Erythroblast (primary cell): ENCODE measurements at places on chromosomes 3 and 15.
A peak's percentile ranks its signal among the peaks of the same experiment; 100 is the strongest.

- no peak for DNase-seq
These were observed 21.4 kb upstream of the CSPG4 start for GRCh38 chr15:75733761-75734651.

GRCh38 chr3:61774279-61774890, 213.0 kb downstream of the PTPRG start:
- no peak for DNase-seq

DNA sequence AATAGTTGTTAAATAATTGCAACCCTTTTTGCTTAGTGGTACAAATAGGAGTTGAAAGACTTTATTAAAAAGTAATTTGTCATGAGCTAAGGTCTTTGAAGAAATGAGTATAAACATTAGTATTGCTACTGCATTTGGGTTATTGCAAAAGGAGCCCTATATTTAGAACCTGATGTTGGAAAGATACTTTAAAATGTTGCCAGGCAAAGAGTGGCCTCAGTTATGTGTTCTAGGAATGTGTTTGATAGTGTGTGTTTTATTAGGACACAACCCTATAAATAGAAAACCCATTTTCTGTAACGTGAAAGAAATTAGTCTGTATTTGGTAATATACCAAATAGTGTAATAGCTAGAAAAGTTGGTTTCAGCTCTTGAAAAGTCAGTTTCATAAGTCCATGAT, 10.7 kb downstream of the VPS8 start:
- no peak for DNase-seq

DNA sequence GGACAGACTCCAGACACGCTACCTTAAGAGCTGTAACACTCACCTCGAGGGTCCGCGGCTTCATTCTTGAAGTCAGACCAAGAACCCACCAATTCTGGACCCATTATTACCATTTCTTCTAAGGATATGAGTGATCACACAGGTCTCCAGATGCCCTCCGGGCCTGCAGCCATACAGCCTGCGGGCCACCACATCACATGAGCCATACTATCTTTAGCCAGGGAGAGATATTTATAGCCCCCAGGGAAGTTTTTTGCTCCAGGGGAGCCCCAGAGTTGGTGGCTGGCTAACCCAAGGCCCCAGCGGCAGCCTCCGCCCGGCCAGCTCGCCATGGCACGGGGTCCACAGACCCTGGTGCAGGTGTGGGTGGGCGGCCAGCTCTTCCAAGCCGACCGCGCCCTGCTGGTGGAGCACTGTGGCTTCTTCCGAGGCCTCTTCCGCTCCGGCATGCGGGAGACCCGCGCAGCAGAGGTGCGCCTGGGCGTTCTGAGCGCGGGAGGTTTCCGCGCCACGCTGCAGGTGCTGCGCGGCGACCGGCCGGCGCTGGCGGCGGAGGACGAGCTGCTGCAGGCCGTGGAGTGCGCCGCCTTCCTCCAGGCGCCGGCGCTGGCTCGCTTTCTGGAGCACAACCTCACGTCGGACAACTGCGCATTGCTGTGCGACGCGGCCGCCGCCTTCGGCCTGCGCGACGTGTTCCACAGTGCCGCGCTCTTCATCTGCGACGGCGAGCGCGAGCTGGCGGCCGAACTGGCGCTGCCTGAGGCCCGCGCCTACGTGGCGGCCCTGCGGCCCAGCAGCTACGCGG, at the start of gene KBTBD13:
KBTBD13 (plus strand) TSS at position 261 of the 805 bp plus-strand sequence; CDS start at position 331, 70 bp downstream.
- no peak for DNase-seq

GRCh38 chr3:55405436-55405835, 81.7 kb downstream of the WNT5A start:
- no peak for DNase-seq

GRCh38 chr3:189344996-189345395, 173.2 kb downstream of the TPRG1 start:
- DNase-seq: no peak

GRCh38 chr3:166453478-166453877, 616.3 kb upstream of the BCHE start:
- no peak for DNase-seq

- DNase-seq: no peak
These were observed 66.2 kb downstream of the ST3GAL6 start for GRCh38 chr3:98829246-98829832.

DNA sequence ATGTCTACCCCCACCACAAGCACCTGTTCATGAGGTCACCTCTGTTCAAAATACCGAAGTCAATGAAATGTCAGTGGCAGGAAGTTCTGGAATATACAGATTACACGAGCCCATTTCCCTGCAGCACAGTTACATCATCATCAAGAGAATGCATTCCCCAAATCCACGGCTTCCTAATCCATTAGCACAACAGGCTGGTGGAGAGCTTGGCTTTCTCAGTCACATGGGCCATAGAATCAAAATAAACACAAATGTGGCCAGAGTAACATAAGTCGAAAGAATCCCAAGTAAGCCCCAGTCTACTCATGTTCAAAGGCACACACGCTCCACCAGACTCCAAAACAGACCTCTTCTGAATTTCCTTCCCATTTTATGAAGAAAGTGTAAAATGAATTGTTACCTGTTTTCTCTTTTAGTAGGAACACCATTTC, 419.3 kb downstream of the MAGI1 start:
- DNase-seq: no peak

DNA sequence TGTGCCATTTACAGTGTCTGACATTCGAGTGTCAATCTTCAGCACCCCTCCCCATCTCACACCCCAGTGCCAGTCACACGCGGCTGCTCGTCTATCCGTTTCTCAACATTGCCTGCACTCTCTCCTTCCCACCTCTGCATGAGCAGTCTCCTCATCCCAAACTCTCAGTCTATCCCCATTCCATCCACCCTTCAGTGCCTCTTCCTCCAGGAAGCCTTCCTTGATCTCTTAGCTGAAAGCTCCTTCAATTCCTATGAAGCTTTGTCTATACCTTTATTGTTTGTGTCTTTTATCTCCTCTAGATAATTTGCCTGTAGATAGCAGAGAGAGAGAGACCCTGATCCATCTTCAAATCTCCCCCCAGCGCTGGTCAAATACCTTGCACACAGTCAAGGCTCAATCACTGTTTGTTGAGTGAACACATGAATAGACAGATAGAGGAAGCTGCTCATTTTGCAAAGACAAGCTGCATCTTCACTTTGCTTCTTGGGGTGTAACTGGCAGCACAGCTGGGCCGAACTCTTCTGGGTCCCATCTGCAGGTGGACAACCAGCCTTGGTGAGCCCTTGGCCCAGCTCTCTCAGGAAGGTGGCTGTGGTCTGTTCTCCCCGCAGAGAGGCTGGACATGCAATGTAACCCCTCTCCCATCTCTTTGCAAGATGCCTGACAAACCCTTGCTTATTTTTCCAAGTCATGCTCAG, 52.8 kb downstream of the ITGA11 start:
- DNase-seq: no peak

DNA sequence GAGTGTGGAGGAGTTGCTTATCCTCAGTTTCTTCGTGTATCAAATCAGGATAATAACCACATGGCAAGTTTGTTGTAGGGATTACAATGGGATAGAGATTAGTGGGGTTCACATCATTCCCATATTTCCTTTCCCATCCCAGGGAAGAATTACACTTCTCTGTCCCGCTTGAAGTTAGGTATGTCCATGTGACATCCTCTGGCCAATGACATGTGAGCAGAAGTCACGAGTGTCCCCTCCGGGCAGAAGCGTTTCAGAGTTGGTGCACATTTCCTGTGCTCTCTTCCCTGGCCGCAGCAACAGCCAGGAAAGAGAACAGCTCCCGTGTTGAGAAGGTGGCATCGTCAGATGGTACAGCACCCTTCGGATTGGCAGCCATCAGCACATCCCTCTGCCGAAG, 36.7 kb upstream of the HES1 start:
- DNase-seq: no peak

DNA sequence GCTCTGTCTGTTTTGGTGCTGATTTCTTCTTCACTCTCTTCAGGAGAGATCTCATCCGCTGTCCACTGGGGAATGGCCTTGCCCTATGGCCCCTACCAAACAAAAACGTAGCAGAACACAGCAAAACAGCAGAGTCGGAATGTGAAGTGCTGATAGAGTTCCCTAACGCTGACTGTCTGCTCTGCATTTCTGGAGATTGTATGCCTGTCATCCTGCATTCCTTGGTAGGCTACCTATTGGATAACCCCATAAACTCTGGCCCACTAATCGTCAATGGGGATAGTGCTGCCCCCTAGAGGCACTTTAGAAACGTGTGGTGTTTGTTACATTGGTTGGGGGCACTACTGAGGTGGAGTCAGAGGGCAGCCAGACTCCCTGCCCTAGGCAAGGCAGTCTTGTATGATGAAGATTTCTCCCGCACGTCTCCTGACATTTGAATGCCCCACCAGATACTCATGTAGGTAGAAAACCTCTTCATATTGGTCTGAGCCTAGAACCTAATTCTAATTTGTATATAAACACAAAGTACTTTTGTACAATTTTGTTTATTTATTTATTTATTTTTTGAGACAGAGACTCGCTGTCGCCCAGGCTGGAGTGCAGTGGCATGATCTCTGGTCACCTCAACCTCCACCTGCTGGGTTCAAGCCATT, 15.6 kb upstream of the MAGEF1 start:
- peak; percentile 73 for DNase-seq

DNA sequence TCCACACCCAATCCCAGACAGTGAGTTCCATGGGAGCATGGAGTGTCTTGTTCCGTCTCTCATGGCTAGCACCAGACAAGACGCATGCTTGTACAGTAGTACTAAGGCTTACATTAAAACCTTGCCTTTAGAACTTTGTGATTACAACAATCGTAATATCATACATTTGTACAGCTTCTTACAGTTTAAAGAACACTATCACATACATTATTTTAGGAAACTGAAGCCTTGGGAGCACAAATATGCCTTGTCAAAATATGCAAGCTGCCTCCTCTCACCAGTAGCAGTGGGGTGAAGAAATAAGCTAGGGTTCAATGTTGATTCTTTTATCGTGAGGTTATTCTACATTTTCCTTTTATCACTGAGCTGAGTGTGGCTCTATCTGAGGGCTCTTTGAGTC, 36.8 kb downstream of the ADAMTSL3 start:
- no peak for DNase-seq

DNA sequence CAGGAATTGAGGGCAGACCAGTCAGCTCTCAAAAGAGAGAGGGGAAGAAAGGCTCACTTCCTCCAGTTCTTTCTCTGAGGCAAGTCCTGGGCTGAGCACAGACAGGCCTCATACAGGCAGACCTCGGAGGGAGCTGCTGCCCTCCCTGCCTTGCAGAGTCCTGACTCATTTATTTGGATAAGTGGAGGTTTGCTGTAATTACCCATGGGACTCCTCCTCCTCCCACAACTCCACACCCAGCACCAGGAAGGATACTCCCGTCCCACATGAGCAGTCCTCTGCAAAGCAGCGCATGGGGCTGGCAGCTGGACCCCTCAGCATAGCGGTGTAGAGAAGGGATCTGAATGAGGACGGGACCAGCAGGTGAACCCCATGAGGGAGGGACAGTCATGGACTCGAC, 13.4 kb upstream of the SCN10A start:
- no peak for DNase-seq

DNA sequence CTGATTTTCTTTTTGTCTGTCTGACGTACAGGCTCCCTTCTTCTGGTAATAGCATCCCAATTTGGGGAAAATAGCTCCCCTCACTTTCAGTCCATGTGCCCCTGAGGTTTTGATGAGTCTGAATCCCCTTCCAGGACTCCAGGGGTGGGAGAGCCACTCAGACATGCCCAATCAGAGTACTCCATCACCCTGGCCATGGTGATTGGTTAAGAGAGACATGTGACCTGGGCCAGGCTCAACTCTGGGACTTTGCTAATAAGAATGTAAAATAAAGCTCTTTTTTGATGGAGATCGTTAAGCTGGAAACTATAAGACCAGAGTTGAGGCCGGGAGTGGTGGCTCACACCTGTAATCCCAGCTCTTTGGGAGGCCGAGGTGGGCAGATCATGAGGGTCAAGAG, 9.2 kb upstream of the MEF2A start:
- no peak for DNase-seq

DNA sequence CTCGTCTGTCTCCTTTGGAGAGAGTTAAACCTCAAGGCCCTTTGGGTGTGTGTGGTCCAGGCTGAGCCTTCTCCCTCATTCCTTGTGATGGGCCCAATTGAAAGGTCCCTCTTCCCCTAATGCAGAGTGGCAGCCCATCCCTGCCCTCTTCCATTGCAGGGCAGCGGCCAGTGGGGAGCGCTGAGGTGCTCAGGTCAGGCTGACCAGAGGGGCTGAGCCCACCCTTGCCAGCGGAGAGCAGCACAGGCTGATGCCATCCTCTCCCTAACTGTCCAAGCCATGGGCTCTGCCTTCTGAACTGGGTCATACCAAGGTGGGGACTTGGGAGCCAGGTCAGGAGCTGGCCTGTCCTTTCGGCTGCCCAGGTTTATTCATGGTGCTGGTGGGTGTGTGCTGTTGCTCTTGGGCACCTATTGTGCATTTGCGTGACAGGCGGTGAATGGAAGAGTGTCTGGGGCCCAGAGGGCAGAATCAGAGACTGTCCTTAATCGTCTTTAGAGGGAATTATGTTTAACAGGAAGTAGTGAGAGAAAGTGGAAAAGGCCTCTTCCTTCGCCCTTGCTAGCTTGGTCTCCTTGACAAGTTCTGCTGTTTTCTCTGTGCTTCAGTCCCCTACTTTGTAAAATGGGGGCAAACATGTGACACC, 96.9 kb downstream of the VGLL4 start:
- DNase-seq: no peak

GRCh38 chr3:165883863-165884478, 46.7 kb upstream of the BCHE start:
- DNase-seq: no peak

GRCh38 chr3:120673116-120673515, 8.9 kb downstream of the HGD start:
- no peak for DNase-seq

- DNase-seq: no peak
These were observed 101.5 kb downstream of the MYRIP start for GRCh38 chr3:39910826-39911464.

DNA sequence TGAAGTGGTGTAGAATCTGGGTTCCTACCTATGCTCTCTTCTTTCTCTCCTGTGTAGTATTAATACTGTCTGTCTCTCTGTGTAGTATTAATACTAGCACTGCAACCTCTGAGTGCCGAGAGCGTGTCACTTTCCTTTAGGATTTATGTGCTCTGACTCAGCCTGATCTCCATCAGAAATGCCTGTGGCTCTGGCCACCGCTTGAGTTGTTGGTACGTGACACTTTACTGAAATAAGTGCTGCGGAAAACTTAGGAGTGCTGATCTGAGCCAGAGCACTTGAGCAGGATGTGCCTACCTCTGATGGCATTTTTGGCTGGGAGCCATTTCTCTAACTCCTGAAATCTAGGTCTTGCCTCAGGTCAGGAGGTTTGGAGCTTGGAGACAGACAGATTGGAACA, 807.4 kb downstream of the SQOR start:
- DNase-seq: no peak

- DNase-seq: no peak
These were observed 108.9 kb downstream of the PEAK1 start for GRCh38 chr15:77311020-77311419.

GRCh38 chr3:128170866-128171516, 17.7 kb downstream of the EEFSEC start:
- DNase-seq: peak; percentile 78

- DNase-seq: no peak
These were observed 575.1 kb downstream of the EPHA3 start for GRCh38 chr3:89682556-89682955.

GRCh38 chr15:81161851-81162250, 27.8 kb downstream of the CFAP161 start:
- DNase-seq: no peak
